ENCODE measurements at places on chromosomes 2 and 18.

- no peak for DNase-seq
Measured at GRCh38 chr18:26489881-26490280, 58.5 kb downstream of the KCTD1 start.

- DNase-seq, result no peak
Measured at GRCh38 chr2:92072461-92073035, 2798.7 kb upstream of the TEKT4 start.

DNA sequence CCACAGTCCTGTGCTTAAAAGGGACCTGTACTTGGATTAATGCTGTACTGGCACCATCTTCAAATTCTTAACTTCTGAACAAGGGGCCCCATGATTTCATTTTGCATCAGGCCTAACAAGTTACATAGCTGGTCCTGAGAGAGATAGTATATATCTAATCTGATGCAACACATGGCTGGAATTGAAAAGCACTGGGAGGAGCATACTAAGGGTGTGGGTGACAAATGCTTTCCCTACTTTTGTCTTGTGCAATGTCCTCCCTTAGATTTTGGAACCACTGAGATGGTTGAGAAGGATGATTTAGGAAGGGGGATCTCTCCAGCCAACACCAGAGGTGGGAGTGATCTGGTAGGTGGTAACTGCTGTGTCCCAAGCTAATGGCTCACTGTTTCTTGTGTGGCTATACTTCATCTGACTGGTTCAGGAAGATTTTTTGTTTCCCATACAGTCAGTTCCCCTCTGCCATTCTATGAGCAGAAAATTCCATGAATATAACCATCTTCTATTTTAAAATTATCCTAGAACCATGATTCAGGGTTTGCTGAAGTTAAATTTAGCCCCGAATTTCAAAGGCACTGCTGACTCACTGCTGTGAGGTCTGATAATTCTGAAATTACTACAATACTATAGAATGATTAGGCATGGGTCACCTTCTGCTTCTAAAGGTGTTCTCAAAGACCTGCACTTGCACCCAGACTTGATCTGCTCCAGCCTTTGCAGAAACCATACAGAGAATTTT is 108.3 kb upstream of the NCKAP5 start:
- no peak for DNase-seq

GRCh38 chr2:137992039-137992646 is 27.9 kb downstream of the HNMT start:
- DNase-seq, result no peak

DNA sequence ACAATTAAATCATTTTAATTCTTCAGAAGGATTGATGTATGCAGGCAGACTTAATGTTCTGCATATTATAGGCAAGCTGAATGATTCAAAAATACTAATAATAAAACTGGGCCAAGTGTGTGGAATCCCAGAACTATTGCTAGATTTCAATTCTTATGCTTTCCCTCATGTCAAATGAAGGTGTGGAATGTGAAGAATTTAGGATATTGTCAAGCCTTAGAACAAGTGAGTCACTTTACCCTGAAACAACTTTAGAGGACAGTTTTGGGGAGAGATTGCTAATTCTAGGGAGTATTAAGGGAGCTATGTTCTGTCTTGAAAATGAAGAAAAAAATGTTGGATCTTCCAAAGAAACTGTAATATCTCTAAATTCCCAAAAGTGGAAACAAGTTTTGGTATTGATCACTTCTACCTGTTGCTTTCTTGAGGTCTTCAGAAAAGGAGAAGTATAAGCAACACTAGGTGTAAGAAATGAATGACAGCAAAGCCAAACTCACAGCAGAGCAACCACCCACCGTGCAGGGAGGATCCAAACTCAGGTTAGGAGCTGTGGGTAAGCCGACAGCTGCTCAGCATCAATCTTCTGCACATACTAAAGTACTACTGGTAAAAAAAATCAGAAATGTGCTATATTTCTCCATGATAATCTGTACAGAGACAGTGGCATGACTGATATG is 818.1 kb downstream of the SLC4A3 start:
- DNase-seq, result no peak

- DNase-seq, result no peak
Measured at GRCh38 chr2:24494410-24494809, 3.4 kb downstream of the NCOA1 start.

GRCh38 chr2:12918138-12918834 is 201.6 kb downstream of the TRIB2 start:
- no peak for DNase-seq

DNA sequence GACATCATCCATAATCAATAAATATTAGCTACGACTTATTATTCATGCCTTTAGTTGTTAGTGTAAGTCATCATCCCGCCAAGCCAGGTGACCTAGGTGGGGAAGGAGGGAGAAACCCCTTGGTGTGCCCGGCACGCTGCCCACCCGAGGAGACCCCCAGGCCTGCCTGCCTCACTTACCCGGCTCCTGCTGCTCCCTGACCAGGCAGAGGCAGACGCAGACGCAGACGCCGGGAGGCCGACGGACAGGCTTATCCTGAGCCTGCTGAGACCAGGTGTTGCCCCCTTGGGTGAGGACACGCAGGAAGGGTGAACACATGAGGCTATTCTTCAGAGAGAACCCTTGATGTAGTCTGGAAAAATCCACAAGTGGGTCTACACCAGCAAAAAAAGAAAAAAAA is 401.8 kb downstream of the GALR1 start:
- DNase-seq, result no peak

GRCh38 chr18:79453816-79454735 is 58.3 kb downstream of the NFATC1 start:
- no peak for DNase-seq

DNA sequence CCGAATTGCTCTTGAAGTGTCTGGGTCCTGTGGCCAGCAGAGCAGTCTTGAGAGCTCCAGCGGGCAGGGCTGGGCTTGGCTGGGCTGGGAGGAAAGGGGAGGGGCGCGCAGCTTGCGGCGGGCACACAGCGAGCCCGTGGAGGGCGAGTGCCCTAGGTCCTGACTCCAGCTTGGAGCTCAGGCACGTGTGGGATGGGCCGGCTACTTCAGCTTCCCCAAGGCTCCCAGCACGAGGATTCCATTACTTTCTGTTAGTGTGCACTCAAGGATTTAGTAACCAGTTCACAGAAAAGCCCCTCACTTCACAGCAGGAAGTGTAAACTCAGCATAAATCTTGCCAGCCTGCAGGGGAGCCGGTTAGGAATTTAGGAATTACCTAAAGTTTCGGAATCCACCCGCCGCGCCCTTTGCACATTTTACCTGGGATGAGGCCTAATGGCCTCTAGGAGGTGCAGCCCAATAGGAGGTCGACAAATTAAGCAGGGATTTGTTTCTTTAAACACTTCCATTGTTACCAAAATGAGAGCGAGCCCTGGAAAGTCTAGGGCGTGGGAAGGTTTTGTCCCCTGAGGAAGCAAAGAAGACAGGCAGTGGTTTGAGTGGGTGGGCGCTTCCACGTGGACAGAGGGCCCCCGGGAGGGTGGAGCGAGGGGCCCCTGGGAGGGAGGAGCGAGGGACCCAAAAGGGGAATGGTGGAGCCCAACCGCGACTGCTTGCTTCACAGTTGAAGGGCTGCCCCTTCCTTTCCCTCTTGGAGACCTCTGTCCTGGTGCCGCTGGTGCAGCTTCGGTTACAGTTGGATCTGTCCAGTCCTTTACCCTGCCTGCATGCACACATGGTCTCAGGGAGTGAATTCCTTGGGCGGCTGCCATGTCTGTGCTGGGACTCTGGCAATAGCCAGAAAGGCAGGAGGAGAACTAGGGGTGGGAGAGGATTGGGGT is 93.3 kb downstream of the CTAGE1 start:
- no peak for DNase-seq

GRCh38 chr2:237665713-237666143 is 38.3 kb downstream of the LRRFIP1 start:
- no peak for DNase-seq

GRCh38 chr18:72542342-72542741 is 1.8 kb downstream of the CBLN2 start:
- no peak for DNase-seq

GRCh38 chr2:196750977-196751631 is 48.4 kb downstream of the GTF3C3 start:
- DNase-seq, result peak; percentile 25

- DNase-seq, result no peak
Measured at GRCh38 chr2:19114126-19114525, 244.3 kb downstream of the OSR1 start.

DNA sequence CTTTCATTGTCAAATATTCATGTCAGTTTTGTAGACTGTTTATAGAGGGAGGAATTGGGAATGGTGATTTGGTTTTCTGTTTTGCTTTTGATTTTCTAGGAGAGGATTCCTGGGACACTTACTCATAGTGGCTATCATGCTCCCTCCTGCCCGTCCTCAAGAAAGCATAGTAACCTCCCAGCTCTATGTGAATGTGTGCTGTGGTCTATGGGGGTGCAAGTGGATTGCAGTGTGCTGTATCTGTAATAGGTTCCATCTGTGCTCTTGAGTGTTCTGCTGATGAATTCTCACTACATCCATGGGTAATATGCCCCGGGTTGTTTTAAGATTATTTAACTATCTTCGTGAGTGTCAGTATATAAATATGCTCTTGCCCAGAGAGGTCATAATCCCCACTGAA is 811.3 kb downstream of the CNTNAP5 start:
- DNase-seq, result no peak

DNA sequence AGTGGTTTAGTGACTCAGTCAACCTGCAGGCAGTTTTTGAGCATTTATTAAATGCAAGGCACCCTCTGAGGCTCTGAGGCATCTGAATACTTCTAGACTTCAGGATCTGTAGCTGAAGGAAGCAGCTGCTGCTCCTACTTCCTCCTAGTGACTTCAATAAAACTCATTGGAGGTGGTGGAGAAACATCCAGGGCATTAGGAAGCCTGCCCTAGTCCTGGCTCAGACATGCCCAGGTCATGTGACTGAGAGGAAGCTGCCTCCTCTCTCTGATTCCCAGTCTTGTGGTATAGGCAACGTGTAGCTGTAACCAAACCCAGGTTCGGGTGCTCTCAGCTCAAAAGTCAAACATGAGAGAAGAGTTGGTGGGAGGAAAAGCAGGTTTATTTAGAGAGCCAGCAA is 287.2 kb upstream of the GYPC start:
- DNase-seq, result no peak

DNA sequence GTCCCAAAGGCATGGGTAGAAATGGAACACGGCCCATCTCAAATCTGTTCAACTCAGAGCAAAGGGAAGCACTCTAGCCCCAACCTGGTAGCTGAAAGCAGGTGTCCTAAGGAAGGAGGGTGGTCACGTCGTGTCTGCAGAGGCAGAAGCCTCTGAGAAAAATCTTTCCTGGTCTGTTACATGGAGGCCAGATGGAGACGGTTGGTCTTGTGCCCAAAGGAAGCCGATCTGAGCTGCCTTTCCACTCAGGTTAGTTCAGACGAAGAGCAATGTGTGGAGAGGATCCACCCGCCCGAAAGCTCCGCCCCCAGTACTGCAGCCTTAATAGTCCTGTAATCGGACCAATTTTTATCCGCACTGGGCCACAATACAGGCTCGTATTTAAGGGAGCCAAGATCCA is 54.9 kb upstream of the AMMECR1L start:
- no peak for DNase-seq

Data from stimulated activated CD8-positive, alpha-beta memory T cell treated with anti-CD3 and anti-CD28 coated beads, Interleukin-4, amount 100 ng/mL, for 1 hour (primary cell).